ENCODE measurements at places on chromosomes 16 and 17.

DNA sequence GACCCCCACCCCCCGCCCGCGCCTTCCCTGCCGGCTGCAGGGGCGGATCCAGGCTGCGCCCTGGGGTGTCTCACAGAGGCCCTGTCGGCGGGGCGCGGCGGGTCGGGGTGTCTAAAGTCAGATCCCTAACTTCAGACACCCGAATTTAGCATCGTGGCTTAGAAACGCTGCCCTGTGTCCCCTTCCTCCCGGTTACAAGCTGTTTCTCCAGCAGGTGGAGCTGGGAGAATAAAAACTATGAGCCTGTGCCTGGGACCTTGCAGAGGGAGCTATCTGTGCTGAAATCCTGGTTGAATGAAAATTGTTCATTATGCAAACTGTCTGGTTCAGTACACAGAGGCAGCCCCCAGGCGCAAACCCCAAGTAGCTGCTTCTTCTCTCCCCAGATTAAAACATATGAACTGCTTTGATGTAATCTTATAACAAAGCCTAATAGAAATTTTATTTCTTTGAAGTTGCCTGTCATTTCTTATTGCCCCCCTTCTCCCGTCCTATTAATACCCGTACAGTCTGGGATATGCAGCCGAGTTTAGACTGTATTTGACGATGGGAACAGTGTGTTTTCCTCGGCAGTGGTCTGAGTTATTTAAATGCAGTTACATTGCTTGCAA, 79.0 kb downstream of the RPA1 start:
- DNase-seq: peak; percentile 58

DNA sequence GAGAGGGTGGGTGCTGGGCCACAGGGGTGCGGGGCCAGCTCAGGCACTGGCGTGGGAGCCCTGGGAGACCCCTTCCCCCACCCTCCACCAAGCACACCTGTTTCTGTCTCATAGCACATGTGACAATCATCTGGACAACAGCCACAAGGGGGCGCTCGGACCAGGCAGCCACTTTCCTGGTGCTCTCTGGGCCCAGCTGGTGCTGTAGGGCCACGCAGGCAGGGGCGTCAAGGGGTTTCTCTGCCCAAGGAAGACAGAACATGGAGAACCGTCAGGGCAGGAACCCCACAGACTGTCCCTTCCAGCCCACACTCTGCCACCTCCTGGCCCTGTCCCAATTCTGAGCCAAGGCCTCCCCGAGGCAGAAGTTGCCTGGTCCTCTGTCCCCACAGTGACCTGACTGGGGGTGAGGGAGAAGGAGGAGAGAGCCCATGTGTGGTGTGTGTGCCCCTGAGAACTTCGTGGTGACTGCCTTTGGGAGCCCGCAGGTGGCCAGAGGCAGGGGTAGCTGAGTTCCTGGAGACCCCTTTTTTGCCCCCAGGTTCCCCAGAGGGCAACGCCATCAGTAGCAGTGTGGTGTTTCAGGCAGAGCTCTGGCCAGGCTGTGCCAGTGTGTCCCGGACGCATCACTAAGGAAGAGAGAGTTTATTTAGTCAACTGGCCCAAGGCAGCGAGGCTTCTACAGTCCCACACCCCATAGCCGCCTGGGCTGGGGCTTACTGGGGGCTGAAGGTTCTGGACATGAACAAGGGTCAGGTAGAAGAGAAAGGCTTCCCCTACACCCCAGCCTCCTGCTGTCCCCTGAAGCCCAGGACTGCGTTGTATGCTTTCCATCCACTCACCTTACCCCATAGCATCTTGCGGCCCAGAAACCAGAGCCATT, 3.1 kb upstream of the SETD6 start:
- peak; percentile 43 for DNase-seq

- no peak for DNase-seq
These were observed 4.8 kb downstream of the ABCA10 start for GRCh38 chr17:69223809-69224208.

DNA sequence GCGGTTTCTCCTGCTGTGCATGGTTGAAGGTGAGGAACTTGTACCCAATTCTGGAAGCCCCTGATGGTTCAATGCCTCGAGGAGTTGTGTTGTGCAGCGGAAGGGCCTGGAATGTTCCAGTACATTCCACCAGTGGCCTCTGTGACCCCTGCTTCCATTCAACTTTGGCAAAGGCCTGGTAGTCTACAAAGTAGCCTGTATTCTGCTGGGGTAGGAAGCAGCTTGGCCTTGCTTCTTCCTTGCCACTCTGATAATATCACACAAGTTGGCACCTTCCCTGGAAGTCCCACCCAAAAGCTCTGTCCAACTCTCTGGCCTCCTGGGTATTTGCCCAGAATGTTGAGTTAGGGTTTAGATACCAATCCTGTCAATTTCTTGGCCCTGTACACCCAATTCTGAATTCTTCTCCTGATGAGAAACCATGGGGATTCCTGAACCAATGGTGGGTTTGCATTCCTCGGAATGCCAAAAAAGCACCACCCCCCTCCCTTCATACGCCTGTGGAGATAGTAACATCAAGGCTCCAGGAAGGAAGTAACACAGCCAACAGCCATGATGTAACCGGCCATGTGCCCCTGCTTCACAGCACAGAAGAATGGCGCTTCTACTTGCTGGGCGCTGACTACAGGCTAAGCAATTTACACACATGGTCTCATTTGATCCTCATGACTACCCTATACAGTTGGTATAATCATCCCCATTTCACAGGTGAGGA, 11.8 kb upstream of the FAM117A start:
- DNase-seq: no peak

GRCh38 chr16:16033208-16033717, 83.8 kb downstream of the ABCC1 start:
- DNase-seq: no peak

DNA sequence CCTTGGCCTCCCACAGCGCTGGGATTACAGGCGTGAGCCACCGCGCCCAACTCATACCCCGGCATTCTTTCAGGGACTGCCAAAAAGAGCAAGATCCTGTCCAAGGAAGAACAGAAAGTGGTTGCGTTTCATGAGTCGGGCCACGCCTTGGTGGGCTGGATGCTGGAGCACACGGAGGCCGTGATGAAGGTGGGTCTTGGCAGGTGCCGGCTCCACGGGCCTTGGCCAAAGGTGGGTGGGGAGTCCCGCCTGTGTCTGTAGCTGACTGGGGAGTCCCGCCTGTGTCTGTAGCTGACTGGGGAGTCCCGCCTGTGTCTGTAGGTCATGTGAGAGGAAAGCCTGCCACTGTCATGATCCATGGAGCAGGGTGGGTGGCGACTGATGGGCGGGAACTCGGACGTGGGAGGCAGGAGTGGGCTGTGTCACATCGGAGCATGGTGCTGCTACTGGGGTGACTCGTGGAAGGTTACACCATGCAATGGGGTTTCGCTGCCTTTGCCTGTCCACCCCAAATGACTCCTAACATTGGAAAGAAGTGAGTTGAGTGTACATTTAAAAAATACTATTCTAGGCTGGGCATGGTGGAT, 10.0 kb upstream of the RPL13 start:
- no peak for DNase-seq

DNA sequence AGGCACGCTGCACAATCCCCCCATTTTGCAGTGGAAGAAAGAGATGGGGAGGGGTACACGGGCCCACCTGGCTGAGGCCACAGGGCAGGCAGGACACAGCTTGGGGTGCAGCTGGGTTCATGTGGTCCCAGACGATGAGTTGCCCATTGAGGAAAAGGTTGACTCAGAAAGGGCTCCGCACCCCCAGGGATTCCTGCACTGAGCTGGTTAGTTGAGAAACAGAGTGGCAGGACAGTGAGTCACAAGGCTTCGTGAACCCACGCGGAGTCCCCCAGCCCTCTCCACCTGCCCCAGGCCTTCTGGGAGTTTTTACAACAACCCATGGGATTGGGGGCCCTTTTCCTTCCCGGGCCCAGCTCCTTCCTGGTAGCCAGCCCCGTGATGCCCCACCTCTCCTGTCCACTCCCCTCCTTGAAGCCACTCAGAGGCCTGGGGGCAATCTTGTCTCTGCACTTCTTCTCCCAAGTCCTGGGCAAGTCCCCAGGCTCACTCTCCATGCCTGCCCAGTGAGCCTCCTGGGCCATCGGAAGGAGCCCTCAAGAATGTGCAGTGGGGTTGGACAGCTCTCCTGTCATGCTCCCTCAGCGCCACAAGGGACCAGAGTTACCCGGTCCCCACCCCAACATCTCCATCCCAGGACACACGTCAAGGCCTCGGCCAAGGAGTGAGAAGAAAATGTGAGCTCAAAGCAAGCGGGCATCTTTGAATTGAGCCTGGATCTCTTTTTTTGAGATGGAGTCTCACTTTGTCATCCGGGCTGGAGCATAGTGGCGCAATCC, 251.2 kb downstream of the PARN start:
- DNase-seq: peak; percentile 16

GRCh38 chr16:54361246-54361645, 74.7 kb upstream of the IRX3 start:
- DNase-seq: no peak

DNA sequence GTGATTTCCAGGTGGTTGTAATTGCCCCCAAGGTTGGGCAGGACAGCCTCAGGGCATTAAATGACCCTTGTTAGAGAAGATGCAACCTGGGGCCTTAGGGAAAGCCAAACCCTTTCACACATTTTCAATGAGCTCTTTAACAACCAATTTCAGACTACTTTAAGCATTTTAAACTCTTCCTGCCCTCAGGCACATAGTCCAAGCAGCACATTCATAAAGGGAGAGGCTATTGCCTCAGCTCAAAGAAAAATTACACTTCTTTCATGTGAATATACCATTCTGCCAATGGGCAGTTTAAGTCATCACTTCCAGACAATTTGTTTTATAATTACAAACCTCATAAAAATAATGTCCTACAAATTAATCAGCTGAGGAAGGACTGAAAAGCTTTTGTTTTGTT, 544.5 kb downstream of the NPIPA7 start:
- no peak for DNase-seq

GRCh38 chr17:40534371-40535189, 30.7 kb downstream of the CCR7 start:
- no peak for DNase-seq

DNA sequence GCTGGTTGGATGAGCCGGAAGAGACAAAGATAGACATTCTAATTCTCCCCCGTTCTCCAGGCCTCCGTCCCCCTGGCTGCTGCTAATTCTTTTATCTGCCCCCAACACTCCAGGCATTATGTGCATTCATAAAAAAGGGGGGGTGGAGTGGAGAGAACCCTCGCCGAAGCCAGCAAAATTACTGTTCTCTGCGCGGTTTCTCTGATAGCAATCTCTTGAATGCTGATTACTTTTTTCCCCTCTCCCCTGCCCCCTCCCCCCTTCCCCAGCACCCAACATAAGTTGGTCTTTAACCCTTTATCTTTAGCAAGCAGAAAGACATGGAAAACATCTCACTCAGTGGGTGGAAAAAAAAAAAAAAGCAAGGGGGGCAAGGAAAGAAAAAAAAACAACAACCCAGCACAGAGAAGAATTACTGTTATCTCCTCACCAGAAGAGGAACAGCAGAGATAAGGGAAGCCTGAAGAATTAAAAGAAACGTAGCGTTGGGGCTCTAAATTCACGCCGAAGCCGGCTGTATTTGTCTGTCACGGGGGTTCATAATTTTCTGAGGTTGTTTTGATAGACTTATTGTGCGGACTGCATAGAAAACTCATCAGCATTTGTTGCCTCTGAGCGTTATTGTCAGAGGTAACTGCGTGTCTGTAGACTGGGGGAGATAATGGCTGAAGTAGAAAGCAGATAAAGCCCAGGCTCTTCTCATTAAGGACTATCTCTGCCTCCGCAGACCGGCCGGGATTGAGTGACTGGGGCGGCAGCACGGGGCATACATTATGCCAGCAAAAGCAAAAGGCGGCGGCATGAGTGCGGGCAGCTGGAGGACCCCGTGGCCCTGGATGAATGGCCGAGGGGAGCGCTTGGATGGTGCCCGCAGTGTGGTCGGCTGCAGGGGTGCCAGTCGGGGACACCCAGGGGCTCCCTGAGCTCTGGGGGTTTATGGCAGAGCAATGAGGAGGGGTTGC, 126.9 kb downstream of the MRM1 start:
- DNase-seq: no peak

DNA sequence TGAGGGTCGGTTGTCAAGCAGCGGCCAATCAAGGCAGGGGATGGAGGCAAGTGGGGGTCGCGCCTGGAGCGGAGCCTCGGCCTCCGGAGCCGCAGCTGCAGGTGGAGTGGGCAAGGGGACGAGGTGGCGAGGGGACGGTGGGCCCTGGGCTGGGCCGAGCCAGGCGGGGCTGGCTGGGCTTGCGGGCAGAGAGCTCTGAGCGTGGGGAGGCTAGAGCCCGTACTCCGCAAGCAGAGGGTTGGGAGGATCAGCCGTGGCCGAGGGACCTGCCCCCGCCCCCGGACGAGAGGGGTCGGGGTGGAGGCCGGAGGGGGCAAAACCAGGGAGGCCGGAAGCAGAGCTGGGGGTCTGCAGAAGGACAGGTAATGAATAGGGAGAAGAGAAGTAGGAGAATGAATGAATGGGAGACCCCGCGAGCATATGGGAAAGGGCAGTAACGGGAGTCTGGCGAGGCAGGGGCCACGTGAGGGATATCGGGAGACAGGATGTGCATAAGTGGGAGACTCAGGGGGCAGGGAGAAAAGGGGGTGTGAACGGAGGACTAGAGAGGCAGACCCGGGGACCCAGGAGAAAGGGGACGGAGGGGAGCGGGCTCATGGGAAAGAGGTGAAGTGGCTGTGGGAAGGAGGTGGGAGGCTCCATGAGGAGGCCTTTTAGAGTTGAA, at the start of gene KATNB1:
KATNB1 (plus strand) TSS at position 16 of the 664 bp plus-strand sequence. CDS start 1,474 bp downstream, outside the sequence.
- DNase-seq: no peak
